Renal cortex interstitium (tissue), 15 donors: ENCODE measurements at places on chromosomes 16 and 17. TPM values are rescaled to one million over a fixed set of nuclear protein-coding genes. Genes with fewer than 3 reads are reported as not detected.

ITGAX gene
- polyA plus RNA-seq = 0.65 TPM

E2F4 gene
- polyA plus RNA-seq = 67.2 TPM

ATAD5 gene
- 8.4 TPM for polyA plus RNA-seq

ATP2A3 gene
- polyA plus RNA-seq = 5.2 TPM

RUSF1 gene
- polyA plus RNA-seq = 86.3 TPM

EVPL gene
- 19.3 TPM for polyA plus RNA-seq

NPIPB4 gene
- polyA plus RNA-seq = 201 TPM

GRCh38 chr17:63433746-63434591 is 12.1 kb downstream of the CYB561 start:
- DNase-seq = no peak

GRCh38 chr17:29572691-29573557 is 4.4 kb downstream of the TP53I13 start:
- DNase-seq = no peak

DNA sequence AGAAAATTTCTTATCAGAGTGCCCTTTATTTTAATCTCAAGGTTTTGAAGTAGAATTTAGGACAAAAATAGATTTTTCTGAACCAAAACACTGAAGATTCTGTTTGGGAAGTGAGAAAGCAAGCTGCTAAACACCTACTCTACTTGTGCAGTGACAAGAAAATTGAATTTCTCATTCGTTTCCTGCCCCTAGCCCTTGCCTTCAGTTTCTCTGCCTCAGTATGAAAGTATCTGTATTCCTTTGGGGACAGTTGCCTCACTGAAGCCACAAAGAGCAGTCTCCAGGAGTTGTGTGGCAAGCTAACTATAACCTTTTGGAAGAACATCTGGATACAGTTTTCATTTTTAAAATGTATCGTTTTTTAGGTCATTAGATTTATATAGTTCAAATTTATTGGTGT is 19.7 kb downstream of the MOSMO start:
- DNase-seq = no peak

DNA sequence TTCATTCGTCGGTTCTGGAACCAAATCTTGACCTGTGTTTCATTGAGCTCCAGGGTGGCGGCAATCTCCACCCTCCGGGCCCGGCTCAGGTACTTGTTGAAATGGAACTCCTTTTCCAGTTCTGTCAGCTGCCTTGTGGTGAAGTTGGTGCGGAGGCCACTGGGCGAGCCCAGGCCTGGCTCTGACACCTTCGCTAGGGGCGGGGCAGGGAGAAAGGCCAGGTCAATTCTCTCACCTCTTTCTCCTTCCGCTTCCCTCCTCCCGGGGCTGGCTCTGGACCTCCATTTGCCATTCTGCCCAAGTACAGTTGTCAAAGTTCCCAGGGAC is 1.2 kb downstream of the HOXB1 start:
- no peak for DNase-seq

DNA sequence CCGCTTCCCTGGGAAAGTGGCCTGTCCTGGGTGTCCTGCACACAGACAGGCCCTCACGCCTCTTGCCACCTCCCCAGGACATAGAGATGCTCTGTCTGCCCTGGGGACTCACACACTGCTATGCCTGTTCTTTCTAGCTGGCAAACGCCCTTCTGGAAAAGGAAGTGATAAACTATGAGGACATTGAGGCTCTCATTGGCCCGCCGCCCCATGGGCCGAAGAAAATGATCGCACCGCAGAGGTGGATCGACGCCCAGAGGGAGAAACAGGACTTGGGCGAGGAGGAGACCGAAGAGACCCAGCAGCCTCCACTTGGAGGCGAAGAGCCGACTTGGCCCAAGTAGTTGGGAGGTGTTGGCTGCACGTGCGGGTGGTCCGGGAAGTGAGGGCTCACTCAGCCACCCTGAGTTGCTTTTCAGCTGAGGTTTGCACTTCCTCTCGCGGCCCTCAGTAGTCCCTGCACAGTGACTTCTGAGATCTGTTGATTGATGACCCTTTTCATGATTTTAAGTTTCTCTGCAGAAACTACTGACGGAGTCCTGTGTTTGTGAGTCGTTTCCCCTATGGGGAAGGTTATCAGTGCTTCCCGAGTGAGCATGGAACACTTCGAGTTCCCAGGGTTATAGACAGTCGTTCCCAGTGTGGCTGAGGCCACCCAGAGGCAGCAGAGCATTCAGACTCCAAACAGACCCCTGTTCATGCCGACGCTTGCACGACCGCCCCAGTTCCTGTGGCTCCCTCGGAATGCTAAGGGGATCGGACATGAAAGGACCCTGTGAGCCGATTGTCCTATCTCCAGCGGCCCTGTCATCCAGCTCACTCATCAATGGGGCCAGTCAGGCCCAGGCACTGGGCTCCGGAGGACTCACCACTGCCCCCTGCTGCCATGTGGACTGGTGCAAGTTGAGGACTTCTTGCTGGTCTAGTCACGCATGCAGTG is 3.5 kb upstream of the RPL13 start:
- no peak for DNase-seq

DNA sequence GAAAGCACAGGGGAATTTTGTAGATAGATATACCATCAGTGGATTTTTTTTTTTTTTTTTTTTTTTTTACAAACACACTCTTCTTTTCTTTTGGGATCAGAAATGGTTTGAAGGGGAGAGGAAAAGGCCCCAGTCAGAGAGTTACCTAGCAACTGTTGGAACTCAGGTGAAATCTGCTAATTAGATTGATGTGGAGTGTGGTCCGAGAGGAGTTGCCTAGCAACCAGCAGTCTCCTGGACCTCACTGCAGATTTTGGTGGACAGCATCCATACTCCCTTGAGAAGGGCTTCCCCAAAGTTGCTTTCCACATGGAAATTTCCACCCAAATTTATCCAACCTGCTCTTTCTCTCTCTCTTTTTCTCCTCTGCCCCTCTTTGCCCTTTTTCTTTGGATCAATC is 165.4 kb downstream of the UTP18 start:
- DNase-seq = no peak

DNA sequence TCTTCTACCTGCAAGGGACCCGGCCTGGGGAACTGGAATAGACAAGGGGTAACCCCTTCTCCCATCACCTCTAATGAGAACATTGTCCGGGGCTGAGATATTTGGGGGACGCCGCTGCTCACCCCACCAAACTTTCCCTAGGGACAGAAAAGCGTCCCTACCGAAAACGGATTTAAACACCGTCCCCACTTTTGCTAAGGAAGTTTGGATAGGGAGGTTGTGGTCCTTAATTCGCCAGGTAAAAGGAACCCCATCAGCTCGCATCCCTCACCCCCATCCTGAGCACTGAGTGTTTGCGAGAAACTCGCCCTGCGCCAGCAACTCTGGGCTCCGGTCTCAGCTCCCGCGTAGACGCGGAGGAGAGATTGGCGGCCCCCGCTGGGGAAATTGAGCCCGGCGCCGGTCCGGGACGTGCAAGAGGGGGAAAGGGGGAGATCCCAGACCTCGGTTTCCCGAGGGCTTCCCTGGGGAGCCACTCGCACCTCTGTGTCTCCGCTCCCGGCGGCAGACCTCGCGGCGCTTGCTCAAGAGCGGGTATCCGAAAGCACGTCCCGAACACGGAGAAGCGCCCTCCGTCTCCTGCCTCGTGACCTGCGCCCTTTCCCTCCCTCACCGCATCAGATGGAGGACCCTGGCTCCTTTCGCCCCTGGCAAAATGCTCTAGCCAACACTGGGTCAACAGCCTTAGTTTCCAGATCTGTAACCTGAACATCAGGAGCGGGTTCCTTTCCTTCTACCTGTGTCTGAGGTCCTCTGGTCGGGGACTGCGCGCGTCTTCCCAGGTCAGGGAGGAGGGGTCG is 3.1 kb upstream of the SOX9 start:
- DNase-seq = no peak

- no peak for DNase-seq
Observed at GRCh38 chr17:77228241-77228752, 87.5 kb downstream of the SEC14L1 start.

- DNase-seq = no peak
Observed at GRCh38 chr16:68369168-68369567, 58.3 kb downstream of the PRMT7 start.

- no peak for DNase-seq
Observed at GRCh38 chr17:62975206-62975605, 9.2 kb downstream of the TANC2 start.

DNA sequence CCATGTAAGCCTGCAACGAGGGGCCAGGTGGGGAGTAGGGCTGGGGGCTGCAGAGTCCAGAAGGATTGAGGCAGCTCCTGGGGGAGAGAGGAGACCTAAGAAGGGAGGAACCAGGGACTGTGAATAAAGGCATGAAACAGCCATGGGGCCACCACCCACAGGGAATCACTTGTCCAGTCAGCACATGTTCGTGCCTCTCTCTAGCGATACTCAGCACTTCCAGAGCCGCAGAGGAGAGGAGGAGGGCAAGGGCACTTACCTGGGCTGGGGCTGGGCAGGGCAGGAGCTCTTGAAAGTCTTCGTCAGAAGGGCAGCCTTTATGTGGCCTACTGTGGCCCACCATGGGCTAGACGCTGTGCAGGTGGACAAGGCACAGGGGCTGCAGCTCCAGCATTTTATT is 24.2 kb downstream of the CACNA1G start:
- no peak for DNase-seq

DNA sequence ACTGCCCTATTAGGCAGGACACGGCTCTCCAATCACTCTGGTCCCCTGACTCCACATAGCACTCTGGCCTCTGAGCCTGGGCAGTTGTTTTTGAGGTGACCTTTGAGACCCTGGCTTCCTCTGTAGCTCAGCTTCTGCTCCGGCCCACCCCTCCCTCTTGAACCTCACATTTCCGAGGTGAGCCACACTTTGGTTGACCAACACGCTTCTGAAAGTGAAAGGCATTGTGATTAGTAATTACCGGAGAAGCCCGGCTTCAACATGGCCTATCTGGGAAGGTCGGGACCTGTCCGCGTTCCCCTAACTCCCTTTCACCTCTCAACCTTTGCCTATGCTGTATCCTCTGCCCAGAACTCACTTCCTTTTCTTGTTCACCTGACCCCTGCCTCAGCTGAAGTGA is 10.3 kb upstream of the ITGAX start:
- DNase-seq = no peak

DNA sequence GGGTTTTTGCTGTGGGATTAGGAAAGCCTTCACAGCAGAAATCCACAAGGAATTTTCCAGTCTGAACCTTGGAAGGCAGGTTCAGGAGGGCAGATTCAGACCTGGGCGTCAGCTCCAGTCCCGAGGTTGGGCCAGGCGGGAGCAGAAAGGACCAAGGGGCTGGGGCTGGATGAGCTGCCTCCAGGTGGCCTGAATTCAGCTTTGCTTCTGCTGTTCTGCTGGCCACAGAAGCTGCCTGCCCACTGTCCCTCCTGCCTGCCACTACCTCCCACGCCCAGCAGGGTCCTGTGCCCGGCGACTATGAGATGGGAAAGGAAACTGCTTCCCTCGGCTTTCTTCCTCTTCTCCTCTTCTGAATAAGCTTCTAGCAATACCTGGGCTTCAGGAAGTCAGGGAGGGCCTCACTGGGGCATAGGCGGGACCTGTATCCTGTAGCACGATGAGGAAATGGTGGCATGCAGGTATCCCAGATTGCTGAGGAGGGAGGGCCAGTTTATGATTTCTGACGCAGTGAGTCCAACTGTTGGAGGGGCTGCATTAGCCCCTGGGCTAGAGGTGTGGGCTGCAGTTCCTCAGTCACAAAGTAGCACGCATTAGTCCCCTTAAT is 18.4 kb downstream of the TBX4 start:
- no peak for DNase-seq

DNA sequence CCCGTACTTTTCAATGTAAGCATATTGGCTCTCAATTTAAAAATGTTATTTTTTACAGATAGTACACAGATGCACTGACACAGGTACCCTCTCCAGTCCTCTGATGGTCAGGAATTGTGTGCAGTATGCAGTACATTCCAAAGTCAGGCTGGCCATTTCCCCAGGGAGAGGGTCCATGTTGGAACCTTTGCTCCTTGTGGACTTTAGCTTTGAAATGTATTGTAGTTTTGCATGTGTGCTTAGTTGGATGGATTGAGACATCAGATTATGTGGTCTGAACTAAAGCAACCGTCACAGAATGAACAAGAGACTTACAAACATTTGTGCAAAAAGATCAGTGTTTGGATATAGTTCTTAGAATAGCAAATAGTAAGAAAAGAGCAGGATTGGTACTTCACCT is 381.1 kb downstream of the WWOX start:
- no peak for DNase-seq

GRCh38 chr17:67982034-67982640 is 14.1 kb downstream of the C17orf58 start:
- DNase-seq = no peak

- no peak for DNase-seq
Observed at GRCh38 chr16:35181422-35182030, 1722.1 kb downstream of the TP53TG3F start.

DNA sequence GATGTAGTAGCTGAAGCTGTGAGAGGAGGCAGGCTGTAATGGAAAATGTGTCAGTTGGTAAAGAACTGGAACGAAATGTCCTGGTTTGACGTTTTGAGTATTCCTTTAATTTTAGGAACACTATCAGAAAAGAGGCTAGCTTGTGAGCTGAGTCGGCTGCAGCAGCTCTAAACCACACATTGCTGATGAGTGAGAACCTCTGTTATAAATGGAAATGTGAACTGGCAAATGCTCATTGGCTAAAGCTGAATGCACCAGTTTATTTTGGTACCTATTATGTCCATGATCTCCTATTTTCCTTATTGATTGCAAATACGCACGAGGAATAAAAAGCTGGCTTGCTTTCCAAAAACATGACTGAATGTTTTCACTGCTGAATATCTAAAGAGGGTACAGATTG is 11.0 kb upstream of the WIPI1 start:
- DNase-seq = no peak

GRCh38 chr16:88977018-88977811 is at the start of gene CBFA2T3:
Gene CBFA2T3 (minus strand): TSS chr16:88977207. CDS start chr16:88976807, 400 bp downstream.
- DNase-seq = no peak

DNA sequence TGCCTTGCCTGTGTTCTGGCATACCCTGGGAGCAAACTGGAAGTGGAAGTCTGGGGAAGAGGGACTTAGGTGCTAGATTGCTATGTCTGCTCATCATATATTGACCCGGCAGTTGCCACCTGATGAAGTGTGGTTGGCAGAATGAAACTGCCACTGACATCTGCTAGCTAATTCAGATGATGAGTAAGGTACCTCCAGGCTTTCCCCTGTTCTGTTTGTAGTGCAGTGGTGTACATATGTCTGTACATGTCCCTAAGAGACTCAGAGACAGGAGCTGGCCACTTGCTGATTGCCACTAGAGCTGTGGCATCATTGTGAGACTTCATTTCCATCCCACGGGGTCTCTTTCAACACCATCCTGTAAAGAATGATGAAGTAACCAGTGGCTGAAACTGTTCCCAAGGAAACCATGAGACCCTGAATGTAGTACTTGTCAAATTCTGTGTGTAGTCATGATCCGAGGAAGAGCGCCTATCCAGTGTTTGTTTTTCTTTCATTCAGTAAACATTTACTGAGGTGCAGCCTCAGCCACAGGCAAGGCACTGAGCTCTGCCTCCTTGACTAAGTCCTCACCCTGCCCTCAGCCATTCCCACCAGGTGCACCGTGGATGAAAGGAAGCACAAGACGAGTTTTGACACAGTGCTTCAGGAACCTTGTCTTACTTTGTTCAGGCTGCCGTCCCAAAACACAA is 13.2 kb downstream of the CLUAP1 start:
- no peak for DNase-seq

GRCh38 chr17:34252444-34253138 is 2.5 kb upstream of the CCL2 start:
- peak; percentile 73 for DNase-seq
